Breast epithelium (tissue), 4 donors: ENCODE measurements at places on chromosomes 2 and 18.
A peak's percentile ranks its signal among the peaks of the same experiment; 100 is the strongest.

GRCh38 chr2:209431701-209432100, 7.9 kb downstream of the MAP2 start:
- H3K36me3 ChIP-seq = no peaks in the 10 kb centered on the region
- DNase-seq = peak; percentile 80
- no peak overlapping the region for H3K4me3 ChIP-seq
- peak overlapping the region; percentile 44 for H3K27ac ChIP-seq

GRCh38 chr2:182740701-182741100, 24.6 kb downstream of the DNAJC10 start:
- no peaks in the 10 kb centered on the region for H3K4me1 ChIP-seq
- H3K27ac ChIP-seq = no peak overlapping the region
- DNase-seq = no peak
- H3K36me3 ChIP-seq = peaks cover 17% of the 10 kb centered on the region
- H3K4me3 ChIP-seq = no peak overlapping the region

GRCh38 chr2:238912228-238912915, 64.5 kb downstream of the TWIST2 start:
- peak; percentile 44 for DNase-seq
- H3K36me3 ChIP-seq = no peaks in the 10 kb centered on the region
- no peaks in the 10 kb centered on the region for H3K4me1 ChIP-seq
- no peak overlapping the region for H3K4me3 ChIP-seq
- no peak overlapping the region for H3K27ac ChIP-seq
- H3K27me3 ChIP-seq = no peaks in the 10 kb centered on the region

- DNase-seq = no peak
- H3K27me3 ChIP-seq = no peaks in the 10 kb centered on the region
- peaks cover 10% of the 10 kb centered on the region for H3K4me1 ChIP-seq
- H3K4me3 ChIP-seq = no peak overlapping the region
- H3K27ac ChIP-seq = no peak overlapping the region
These were observed 10.0 kb upstream of the CRYBA2 start for GRCh38 chr2:219003267-219003634.

DNA sequence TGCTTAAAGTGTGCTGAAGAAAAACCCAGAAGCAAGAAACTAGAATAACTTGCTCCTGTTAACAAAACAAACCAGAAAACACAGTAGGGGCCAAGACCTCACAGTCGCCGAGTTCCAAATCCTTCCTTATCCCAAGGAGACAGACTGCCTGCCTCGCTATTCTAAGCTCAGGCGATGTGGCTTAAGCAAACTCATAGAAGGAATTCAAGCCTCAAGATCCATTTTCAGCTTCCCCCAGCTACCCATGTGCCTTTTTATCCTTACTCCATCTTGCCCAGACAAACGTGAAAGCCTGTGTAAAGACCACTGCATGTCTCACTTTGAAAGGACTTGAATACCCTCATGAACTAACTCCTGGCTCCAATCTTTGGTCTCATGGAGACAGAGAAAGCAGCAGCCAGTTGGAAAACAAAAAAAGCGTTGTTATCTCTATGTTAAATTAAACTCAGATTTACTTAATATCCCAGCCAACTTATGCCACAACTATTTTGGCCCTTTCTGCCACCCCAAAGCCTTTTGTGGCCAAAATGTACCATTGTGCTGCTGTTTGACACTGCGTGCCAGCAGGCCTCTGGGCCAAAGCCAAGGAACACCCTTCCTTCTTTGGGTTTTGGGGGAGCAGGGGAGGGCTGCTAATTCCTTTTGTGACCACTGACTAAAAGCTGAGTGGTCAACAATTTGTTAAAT, 123.2 kb upstream of the FZD5 start:
- H3K27me3 ChIP-seq = no peaks in the 10 kb centered on the region
- peak overlapping the region; percentile 65 for H3K27ac ChIP-seq
- no peaks in the 10 kb centered on the region for H3K36me3 ChIP-seq
- H3K4me1 ChIP-seq = no peaks in the 10 kb centered on the region
- H3K4me3 ChIP-seq = no peak overlapping the region

- H3K27ac ChIP-seq = no peak overlapping the region
- DNase-seq = no peak
- H3K27me3 ChIP-seq = no peaks in the 10 kb centered on the region
- no peaks in the 10 kb centered on the region for H3K36me3 ChIP-seq
- H3K4me1 ChIP-seq = no peaks in the 10 kb centered on the region
These were observed 4.9 kb downstream of the MBOAT2 start for GRCh38 chr2:8998418-8999101.

GRCh38 chr18:2714140-2714539, 58.6 kb downstream of the SMCHD1 start:
- no peak overlapping the region for H3K27ac ChIP-seq
- peaks cover 16% of the 10 kb centered on the region for H3K36me3 ChIP-seq
- H3K4me1 ChIP-seq = no peaks in the 10 kb centered on the region

- no peak overlapping the region for H3K4me3 ChIP-seq
- no peak overlapping the region for H3K27ac ChIP-seq
- no peaks in the 10 kb centered on the region for H3K4me1 ChIP-seq
- H3K36me3 ChIP-seq = no peaks in the 10 kb centered on the region
- H3K27me3 ChIP-seq = no peaks in the 10 kb centered on the region
These were observed 231.1 kb downstream of the GBX2 start for GRCh38 chr2:235937087-235937486.

GRCh38 chr2:174138161-174138560, 110.2 kb downstream of the OLA1 start:
- no peak for DNase-seq
- no peak overlapping the region for H3K4me3 ChIP-seq
- no peaks in the 10 kb centered on the region for H3K27me3 ChIP-seq

DNA sequence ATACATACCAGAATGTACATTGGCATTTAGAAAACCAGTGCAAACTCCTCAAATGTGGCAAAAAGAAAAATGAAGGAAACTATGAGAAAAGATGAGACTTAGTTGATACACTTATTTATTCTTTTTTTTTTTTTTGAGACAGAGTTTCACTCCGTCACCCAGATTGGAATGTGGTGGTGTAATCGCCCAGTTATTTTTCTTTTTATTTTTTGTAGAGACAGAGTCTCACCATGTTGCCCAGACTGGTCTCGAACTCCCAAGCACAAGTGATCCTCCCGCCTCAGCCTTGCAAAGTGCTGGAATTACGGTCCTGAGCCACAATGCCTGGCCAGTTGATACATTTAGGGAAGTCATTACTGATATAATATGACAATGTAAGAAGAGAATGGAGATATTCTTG, 274.2 kb upstream of the LRATD1 start:
- no peaks in the 10 kb centered on the region for H3K4me1 ChIP-seq
- H3K27ac ChIP-seq = no peak overlapping the region
- no peaks in the 10 kb centered on the region for H3K36me3 ChIP-seq

GRCh38 chr2:230723363-230723762, 10.7 kb downstream of the CAB39 start:
- no peaks in the 10 kb centered on the region for H3K27me3 ChIP-seq
- H3K4me3 ChIP-seq = no peak overlapping the region
- no peaks in the 10 kb centered on the region for H3K4me1 ChIP-seq
- H3K36me3 ChIP-seq = no peaks in the 10 kb centered on the region
- no peak for DNase-seq
- no peak overlapping the region for H3K27ac ChIP-seq

DNA sequence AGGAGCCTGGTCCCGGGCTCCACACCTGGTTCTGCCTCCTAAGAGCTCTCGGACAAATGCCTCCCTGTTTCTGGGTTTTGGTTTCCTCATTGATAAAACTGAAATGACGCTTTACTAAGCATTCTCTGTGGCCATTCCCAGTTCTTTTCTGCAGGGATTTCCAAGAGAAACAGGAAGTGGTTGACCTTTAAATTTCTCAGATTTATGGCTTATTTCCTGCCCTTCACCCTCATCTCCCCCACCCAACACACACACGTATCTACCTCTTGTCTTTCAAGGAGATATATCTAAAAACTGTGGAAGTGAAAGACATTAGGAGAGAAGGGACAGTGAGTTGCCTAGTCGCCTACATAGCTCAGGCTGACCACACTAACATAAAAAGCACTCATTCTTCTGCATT, 53.0 kb downstream of the PIEZO2 start:
- H3K27me3 ChIP-seq = no peaks in the 10 kb centered on the region
- no peak overlapping the region for H3K4me3 ChIP-seq
- no peak overlapping the region for H3K27ac ChIP-seq
- no peaks in the 10 kb centered on the region for H3K4me1 ChIP-seq
- H3K36me3 ChIP-seq = no peaks in the 10 kb centered on the region

DNA sequence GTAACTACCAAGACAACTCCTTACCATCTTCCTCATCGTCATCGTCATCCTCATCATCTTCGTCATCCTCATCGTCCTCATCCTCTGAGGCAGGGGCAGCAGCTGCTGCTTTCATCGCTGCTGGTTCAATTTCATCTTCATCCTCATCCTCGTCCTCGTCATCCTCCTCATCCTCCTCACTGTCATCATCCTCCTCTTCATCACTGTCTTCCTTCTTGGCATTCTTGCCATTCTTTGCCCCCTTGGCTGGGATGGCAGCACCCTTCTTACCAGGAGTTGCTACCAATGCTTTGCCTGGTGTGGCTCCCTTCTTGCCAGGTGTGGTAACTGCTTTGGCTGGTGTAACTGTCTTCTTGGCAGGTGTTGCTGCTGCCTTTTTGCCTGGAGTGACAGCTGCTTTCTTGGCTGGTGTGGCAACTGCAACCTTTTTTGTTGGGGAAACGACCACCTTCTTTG, 2.7 kb downstream of the NCL start:
- H3K4me1 ChIP-seq = peaks cover 19% of the 10 kb centered on the region
- peaks cover 22% of the 10 kb centered on the region for H3K36me3 ChIP-seq
- no peak overlapping the region for H3K27ac ChIP-seq
- H3K27me3 ChIP-seq = no peaks in the 10 kb centered on the region
- DNase-seq = no peak

- no peaks in the 10 kb centered on the region for H3K27me3 ChIP-seq
- no peaks in the 10 kb centered on the region for H3K36me3 ChIP-seq
- no peak overlapping the region for H3K4me3 ChIP-seq
These were observed 35.1 kb downstream of the MSH2 start for GRCh38 chr2:47438106-47438505.
